ENCODE measurements at places on chromosomes 5 and 9. TPM values are rescaled to one million over a fixed set of nuclear protein-coding genes. Genes with fewer than 3 reads are reported as not detected.

The LMBRD2 gene
- total RNA-seq = 3.9 TPM

The RNF20 gene
- 17.5 TPM for total RNA-seq

The ABCA1 gene
- 10.1 TPM for total RNA-seq

The ITK gene
- total RNA-seq = not detected

The MARCHF3 gene
- total RNA-seq = 2.1 TPM

The TUSC1 gene
- total RNA-seq = 29.2 TPM

The FER gene
- total RNA-seq = 11.2 TPM

The TRIM23 gene
- total RNA-seq = 8.8 TPM

The SPINK6 gene
- total RNA-seq = 28.1 TPM

The SLC34A1 gene
- not detected for total RNA-seq

The CORO2A gene
- 22.3 TPM for total RNA-seq

The SVEP1 gene
- total RNA-seq = 1.6 TPM

The PCDHGA11 gene
- 0.94 TPM for total RNA-seq

The B4GALT1 gene
- 82.0 TPM for total RNA-seq

The AK3 gene
- total RNA-seq = 43.7 TPM

The IFNA4 gene
- not detected for total RNA-seq

The GABRA6 gene
- not detected for total RNA-seq

The PAEP gene
- total RNA-seq = not detected

The IL4 gene
- total RNA-seq = not detected

The CAMK2A gene
- 0.08 TPM for total RNA-seq

Data from hair follicular keratinocyte (primary cell).